KG1 (cell line): ENCODE measurements at places on chromosomes 2 and 18.

DNA sequence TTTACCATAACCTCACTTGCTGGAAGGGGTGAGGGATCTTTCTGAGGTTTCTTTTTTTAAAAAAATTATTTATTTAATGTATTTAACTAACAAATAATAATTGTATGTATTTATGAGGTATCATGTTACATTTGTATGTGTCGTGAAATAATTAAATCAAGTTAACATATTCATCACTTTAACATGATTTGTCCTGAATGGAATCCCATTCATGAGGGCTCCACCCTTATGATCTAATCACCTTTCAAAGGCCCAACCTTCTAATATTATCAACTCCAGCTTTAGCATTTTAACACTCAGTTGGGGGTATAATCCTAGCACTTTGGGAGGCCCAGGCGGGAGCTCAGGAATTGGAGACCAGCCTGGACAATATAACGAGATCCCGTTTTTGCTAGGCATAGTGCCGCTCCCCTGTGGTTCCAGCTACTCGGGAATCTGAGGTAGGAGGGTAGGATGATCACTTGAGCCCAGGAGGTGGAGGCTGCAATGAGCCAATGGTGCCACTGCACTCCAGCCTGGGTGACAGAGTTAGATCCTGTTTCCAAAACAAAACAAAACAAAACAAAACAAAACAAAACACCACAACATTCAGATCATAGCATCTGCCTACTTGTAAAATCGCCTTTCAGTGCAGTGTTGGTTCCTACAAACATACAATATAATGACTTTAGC, 1.1 kb upstream of the TAF4B start:
- no peak for DNase-seq

GRCh38 chr2:39620067-39620466, 45.6 kb upstream of the TMEM178A start:
- peak; percentile 88 for DNase-seq

- DNase-seq, result no peak
Observed at GRCh38 chr2:106165029-106165428, 29.1 kb downstream of the UXS1 start.

DNA sequence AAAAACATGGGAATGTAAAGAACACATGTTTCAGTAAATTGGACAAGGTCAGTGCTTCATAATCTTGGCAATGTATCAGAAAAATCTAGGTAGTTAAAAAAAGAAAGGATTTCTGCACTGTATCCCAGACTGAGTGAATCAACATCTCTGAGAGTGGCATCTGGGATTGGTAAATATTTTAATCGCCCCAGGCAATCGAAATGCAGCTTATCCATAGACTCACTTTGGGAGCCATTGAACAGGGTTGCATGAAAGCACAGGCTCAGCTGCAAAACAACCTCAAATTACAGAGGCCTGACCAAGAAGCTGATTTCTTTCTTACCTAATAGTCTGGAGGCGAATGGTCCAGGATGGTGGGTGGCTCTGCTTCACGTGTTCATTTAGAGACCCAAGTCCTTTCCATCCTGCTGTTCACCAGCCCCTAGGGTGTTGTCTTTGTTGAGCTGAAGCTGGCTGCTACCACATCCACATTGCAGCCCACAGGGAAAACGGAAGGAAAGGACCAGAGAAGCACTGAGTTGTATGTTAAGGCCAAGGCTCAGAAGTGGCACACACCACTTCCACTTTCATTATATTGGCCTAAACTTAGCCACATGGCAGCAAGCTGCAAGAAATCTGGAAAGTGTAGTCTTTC, 59.0 kb downstream of the MOGAT1 start:
- no peak for DNase-seq

- DNase-seq, result no peak
Observed at GRCh38 chr2:232646726-232647125, 13.3 kb downstream of the EFHD1 start.

DNA sequence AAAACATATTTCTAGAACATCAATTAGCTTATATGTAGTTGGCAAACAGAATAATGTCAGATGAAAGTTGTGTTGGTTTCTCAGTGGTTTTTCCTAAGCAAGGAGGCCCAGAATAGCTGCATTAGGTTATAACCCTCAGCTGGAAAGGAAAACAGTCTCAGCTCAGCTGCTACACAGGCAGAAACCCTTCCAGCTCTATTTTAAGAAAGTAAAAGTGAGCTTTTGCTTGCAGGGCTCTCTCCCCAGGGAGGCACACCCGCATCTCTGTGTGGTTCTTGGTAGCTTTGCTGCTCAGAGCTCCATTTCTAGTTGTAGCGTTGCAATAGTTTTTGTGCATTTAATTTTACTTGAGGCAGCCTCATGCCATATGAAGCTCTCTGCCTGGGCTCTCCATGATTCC, 54.6 kb downstream of the PIKFYVE start:
- no peak for DNase-seq

DNA sequence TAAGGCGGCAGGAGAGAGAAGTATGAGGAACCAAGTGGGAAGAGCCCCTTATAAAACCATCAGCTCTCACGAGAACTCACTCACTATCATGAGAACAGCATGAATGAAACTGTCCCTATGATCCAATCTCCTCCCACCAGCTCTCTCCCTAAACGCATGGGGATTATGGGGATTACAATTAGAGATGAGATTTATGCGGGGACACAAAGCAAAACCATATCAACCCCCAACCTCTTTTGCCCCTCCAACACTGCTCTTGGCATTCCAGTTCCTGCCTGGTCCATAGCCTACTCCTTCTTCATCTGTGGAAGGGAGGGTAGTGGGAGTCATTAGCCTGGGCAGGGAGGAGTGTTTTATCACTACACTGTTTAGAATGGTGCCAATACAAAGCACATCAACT, 1.4 kb upstream of the EHD3 start:
- no peak for DNase-seq
